ENCODE measurements at places on chromosomes 7 and 10.

DNA sequence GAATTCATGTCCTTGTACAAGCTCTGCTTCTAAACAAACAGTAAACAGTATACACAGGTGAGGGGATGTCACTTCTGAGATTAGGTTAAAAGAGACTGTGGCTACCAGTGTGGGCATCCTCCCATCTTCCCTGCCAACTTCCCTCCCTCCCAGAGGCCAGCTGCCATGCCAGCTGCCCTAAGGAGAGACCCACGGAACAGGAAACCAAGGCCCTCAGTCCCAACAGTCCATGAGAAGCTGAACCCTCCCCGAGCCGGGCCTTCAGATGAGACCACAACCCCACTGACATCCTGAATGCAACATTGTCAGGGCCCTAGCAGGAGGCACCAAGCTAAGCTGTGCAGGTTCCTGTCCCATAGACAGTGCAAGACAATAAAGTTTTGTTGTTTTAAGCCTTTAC, 106.1 kb downstream of the CTBP2 start:
- no peak for DNase-seq

- DNase-seq, result no peak
Measured at GRCh38 chr10:78905015-78905956, 163.5 kb upstream of the ZMIZ1 start.

- no peak for DNase-seq
Measured at GRCh38 chr10:72449941-72450441, 95.3 kb upstream of the DNAJB12 start.

- DNase-seq, result no peak
Measured at GRCh38 chr10:98901441-98902110, 334.1 kb downstream of the HPSE2 start.

- DNase-seq, result no peak
Measured at GRCh38 chr10:72513910-72514309, 112.0 kb downstream of the MICU1 start.

- DNase-seq, result peak; percentile 58
Measured at GRCh38 chr7:24970676-24971075, 9.3 kb downstream of the OSBPL3 start.

All from bronchial epithelial cell (primary cell).